ENCODE measurements at places on chromosomes 4 and X.

GRCh38 chr4:25580633-25581467, 74.8 kb upstream of the SLC34A2 start:
- no peak for DNase-seq

- no peak for DNase-seq
Measured at GRCh38 chr4:40506492-40506891, 123.2 kb downstream of the RBM47 start.

GRCh38 chrX:25096522-25097045, 80.8 kb upstream of the ARX start:
- no peak for DNase-seq

- no peak for DNase-seq
Measured at GRCh38 chr4:146211440-146211839, 2.9 kb upstream of the REELD1 start.

DNA sequence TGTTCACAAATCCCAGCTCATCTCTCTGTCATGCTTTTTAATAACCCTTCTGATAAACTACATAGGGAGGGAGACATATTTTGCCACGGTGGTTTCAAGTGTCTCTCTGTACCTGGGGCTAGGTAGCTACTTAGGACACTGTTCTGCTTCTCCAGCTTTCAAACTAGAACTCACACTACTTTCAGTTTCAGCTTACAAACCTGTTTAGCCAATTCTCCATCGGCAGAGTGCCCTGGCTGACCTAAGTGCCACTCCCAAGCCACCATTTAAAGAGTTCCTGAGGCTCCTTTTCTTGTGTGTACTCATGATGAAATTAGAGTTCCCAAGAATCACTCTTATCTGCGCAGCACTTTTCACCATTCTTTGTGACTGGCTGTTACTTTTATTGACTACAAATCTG, 899.2 kb downstream of the FAT4 start:
- no peak for DNase-seq

DNA sequence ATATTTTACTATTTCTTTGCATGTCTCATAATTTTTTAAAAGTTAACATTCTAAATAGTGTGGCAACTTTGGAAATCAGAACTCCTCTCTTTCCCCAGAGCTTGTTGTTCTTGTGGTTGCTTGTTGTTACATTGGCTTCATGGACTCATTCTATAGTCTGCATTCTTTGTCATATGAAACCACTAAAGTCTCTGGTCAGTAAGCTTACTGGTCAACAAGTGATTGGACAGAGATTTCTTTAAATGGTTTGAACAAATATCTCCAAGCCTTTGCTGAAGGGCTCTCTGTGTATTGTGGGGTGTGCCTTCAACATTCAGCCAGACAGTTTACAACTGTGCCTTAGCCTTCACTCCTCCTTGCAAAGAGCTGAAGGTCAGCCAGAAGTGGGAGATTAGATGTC, 147.2 kb downstream of the OPHN1 start:
- no peak for DNase-seq

- no peak for DNase-seq
Measured at GRCh38 chr4:13793020-13793710, 165.6 kb upstream of the BOD1L1 start.

- DNase-seq = no peak
Measured at GRCh38 chr4:109994415-109994827, 81.7 kb downstream of the EGF start.

DNA sequence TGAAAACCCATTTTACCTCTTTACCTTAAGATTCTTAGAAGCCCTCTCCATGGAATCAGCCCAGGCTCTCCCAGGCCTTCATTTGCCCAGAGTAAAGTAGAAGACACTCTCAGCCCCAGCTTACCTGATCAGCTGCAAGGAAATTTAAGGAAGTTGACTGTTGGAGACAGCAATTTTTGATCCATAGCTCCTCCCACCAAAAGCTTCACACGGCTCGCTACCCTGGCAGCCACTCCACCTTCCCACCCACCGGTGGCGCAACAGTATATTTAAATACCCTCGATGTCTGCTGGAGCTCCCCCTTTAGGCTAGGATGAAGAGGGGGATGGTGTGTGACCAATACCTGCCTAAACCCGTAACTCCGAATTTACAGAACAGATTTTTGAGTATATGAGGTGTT, 75.4 kb downstream of the MBNL3 start:
- no peak for DNase-seq

- DNase-seq = no peak
Measured at GRCh38 chr4:141352331-141352730, 131.6 kb downstream of the ZNF330 start.

GRCh38 chrX:8084006-8084405, 87.1 kb downstream of the VCX2 start:
- no peak for DNase-seq

DNA sequence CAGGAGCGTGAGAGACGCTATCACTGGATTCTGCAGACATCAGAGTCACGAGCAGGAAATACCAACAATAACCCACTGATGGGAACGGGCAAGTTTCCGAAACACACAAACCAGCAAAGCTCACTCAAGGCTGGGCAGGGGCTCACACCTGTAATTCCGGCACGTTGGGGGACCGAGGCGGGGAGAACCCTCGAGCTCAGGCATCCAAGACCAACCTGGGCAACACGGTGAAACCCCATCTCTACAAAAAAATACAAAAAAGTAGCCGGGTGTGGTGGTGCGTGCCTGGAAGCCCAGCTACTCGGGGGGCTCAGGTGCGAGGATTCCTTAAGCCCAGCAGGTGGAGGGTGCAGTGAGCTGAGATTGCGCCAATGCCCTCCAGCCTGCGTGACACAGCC, 17.2 kb upstream of the GTPBP6 start:
- no peak for DNase-seq

- DNase-seq = no peak
Measured at GRCh38 chr4:744212-744841, 38.7 kb downstream of the PCGF3 start.

DNA sequence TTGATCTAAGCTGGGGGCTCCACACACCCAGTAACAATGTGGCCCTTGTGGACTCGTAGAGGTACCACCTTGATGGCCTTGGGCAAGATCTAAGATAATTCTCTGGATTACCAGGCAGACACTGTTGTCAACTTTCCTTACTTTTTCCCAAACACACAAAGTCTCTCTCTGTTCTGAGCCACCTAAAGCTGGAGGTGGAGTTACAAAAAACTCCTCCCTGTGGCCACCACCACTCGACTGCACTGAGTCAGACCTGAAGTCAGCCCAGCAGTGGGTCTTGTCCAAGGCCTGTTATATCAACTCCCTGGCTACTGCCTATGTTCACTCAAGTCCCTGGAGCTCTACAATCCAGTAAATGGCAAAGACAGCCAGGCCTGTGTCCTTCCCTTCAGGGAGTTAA, 70.1 kb upstream of the TECRL start:
- no peak for DNase-seq

DNA sequence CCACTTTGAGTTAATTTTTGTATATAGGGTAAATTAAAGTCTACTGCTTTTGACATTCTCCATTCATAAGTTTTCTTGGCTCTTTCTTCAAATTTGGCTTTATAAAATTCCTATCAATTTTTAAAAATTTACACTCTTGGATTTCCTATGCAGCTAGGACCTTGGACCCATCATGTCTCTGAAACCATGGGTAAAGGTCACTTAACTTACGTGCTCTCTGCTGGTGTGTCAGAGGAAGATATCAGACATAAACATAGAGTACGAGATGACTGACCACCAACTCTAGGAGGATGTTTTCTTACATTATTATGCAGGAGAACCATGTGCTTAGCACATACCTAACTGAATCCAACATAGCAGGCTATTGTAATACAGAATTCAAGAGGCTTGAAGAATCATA, 62.5 kb upstream of the C1GALT1C1 start:
- DNase-seq = no peak

DNA sequence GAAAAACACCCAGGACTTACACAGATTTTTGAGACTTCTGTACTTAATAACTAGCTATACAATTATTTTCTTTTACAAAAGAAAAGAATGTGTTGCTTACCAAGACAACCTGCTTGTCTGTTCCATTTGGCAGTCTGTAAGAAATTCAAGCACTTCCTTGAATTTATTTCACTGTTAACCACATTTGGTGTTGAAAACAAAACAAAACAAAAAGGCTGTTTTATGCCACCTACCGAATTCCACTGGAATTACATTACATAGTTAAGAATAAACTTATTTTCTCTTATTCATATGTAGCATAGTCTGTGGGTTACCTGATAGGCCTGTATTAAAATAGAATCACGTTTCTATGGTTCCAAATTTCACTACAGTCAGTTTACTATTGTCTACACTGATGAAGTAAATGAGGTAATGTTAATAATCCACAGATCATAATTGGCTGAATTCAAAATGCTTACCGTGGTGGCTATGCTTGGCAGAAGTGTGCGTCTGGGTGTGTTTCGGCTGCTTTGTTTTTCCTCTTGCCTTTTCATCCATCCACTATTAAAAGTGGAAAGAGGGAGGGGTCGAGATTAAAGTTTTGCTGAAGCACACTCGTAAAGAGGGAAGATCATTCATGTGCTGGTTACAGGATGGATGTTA, at the start of gene TLR1:
TSS of gene TLR1 (minus strand) at position 138 of the 642 bp plus-strand sequence. CDS start 5,960 bp downstream, outside the sequence.
- peak; percentile 88 for DNase-seq

- DNase-seq = no peak
Measured at GRCh38 chr4:20615486-20616260, 84.6 kb upstream of the PACRGL start.

GRCh38 chrX:135438734-135439043, 16.9 kb downstream of the SMIM10L2A start:
- no peak for DNase-seq

DNA sequence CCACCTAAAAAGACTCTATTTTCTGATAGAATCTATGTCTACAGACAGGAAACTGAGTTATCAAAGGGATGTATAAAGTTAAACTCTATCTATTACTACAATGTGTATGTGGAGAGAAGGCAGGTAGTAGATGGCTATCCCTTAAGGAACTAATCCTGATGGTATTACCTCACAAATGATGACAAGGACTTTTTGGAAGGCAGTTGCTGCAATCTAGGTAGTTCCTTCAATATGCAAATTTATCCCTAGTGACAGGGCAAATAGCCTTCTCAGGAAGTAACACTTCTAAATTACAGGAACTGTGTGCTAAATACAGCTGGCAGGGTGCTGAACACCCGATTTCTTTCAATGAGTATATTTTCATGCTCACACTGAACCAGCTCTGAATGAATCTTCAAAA, 177.4 kb downstream of the COL25A1 start:
- DNase-seq = no peak

DNA sequence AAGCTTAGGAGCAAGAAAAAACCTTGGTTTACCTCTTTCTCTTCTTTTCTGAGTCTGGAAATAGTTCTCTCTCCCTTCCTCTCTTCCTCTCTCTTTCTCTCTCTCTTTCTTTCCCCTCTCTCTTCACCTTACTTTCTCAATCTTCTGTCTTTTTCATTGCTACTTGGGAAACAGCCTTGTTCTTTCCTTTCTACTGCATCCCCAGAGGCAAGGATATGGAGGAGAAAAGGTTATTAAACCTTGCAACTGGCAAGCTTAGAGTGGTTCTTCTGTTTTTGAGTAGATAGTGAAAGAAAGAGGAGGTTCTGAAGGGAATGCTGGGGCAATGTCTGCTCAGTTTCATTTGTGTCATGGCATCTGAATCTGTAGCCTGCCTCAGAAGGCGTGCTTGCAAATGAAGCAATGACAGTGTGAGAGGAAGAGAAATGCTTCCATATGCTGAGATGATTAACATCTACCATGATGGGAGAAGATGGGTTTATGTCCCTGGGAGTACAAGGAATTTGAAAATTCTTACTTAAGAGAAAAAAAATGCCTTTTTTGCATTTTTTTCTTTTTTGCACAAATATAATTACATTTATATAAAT, 190.6 kb downstream of the CEP135 start:
- no peak for DNase-seq

DNA sequence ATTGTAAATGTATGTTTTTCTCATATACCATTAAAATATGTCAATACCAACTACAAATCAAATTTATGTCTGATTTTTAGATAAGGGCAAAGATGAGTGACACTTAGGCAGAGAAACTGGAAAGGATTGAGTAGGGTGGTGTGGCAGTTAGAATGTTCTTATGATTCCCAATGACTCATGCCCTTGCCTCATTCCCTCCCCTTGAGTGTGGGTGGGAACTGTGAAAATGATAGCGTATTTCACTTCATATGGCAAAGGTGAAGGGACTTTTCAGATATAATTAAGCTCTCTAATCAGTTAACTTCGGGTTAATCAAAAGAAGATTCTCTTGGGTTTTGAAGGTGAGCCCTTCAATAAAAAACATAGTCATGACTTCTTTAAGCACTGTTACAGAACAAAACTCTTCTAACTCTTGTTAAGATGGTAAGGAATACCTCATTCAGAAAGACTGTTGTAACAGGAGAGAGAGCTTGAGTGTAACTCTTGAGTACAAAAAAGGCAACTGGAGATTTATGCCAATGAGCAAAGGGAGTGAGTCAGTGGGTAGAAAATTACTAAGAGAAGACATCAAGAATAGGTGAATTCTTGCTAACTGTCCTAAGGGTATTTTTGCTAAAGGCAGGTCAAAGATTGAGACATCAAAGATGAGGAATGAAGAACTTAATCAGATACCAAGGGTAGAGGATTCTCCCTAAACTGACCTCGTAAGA, 329.5 kb downstream of the KCTD8 start:
- DNase-seq = no peak

- no peak for DNase-seq
Measured at GRCh38 chr4:58359590-58359989, 1249.4 kb upstream of the IGFBP7 start.

DNA sequence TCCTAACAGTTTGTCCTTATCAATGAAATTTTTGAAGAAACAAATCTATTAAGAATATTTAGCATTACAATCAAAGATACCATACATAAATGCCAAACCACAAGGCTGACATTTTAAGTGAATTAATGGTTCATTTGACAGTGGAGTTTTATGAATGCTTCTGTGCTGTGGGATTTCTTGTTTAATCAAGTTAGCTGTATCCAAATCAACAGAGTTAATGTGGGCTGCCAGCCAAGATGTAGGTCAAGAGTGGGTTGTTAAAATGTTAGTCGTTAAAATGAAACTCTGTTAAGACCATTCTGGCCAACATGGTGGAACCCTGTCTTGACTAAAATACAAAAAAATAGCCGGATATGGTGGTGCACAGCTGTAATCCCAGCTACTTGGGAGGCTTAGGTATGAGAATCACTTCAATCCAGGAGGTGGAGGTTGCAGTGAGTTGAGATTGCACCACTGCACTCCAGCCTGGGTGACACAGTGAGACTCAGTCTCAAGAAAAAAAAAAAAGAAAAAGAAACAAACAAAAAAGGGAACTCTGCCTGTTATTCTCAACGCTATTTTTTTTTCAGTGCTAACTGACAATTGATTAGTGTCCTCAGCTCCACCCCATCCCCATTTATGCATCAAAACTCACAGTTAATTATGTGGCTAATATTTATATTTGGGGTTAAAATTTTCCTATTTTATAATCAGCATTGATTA, 20.2 kb downstream of the GPAT3 start:
- DNase-seq = peak; percentile 66

DNA sequence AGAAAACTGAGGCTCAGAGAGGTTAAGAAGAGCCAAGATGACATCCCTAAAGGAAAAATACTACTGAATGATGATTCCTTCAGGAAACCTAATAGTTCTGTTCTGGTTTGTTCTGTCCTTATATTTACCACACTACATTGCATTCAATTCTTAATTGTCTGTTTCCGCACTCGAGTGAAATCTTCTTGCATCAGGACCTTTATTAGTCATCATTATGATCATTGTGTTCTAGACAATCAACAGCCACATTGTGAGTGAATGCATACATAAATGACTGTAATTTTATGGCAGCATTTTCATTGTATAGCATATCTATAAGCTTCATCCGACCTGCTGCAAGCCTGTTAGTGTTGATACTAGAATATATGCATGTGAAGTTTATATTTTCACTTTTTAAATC, 156.7 kb upstream of the FAM241A start:
- DNase-seq = no peak
